Central memory CD8-positive, alpha-beta T cell (primary cell): ENCODE measurements at places on chromosomes 1 and 21.

- DNase-seq = no peak
These were observed 59.1 kb downstream of the ITPKB start for GRCh38 chr1:226679853-226680516.

DNA sequence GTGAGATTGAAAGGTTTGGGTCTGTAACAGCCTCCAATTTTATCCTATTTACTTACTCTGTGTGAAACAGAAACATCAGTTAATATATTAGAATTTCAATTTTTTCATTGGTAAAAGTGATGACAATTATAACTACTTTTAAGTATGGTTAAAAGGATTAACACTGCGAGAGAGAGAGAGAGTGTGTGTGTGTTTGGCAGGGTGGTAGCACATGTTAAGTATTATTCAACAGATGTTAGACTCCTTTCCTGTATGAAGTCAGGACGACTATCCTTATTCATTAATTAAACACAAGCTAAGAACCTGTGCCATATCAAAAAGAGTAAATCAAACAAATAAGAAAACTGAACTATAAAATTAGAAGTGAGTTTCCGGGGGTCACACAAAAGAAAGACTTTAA, 662.5 kb downstream of the PLPP3 start:
- DNase-seq = no peak

GRCh38 chr21:38956856-38957571, 151.3 kb downstream of the ETS2 start:
- DNase-seq = no peak

- DNase-seq = no peak
These were observed 18.5 kb downstream of the MIGA1 start for GRCh38 chr1:77797991-77798390.

DNA sequence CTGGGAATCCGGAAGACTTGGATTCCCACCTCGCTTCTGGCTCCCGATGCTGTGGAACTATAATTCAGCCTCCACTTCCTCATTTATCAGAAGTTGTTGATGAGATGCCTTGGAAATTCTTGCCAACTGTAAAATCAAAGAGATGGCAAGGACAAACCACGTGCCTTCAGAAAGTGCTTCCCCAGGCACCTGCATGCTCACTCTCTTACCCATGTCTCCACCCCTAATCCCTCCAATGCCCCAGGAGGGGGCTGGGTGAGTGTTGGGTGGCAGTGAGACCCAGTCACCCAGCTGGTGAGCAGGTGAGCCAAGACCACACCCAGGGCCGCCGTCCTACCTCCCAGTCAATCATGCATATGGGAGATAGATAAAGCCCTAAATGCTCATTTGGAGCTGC, 160.8 kb downstream of the PSMG1 start:
- no peak for DNase-seq

DNA sequence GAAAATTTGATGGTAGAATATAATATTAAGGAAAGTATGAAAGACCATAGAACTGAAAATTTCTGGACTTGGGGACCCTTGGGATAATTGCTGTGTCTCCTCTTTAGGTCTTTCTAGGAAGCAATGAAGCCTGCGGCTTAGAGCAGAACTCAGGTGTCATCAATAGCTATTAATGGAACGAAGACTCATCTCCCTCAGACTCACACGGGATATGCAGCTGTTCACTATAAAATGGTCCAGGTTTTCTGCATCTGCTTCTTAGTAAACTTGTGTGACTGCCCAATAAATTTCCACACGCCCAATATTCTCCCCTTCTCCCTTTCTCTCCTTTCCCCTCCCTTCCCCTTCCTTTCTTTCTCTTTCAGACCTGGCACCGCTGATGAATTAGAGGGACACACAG, 392.5 kb downstream of the HLX start:
- no peak for DNase-seq

DNA sequence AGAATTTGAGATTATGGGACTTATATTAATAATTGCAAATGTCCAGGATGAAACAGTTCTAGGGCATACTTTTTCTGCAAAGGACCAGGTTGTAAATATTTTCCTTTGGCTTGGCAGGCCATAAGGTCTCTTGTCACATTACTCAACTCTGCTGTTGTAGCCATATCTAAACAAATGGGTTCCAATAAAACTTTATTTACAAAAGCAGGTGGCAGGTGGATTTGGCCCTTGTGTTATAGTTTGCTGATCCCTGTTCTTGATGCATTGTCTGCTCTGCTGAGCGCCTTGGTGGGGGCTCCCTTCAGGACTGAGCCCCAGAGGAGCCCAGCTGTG, 258.5 kb downstream of the FOXD2 start:
- DNase-seq = no peak
